ENCODE measurements at places on chromosomes 12 and 14. TPM values are rescaled to one million over a fixed set of nuclear protein-coding genes. Genes with fewer than 3 reads are reported as not detected.

GRCh38 chr14:77022236-77022852, 6.2 kb downstream of the IRF2BPL start:
- DNase-seq, result no peak

- no peak for DNase-seq
These were observed 25.4 kb upstream of the COL2A1 start for GRCh38 chr12:48029491-48030172.

DNA sequence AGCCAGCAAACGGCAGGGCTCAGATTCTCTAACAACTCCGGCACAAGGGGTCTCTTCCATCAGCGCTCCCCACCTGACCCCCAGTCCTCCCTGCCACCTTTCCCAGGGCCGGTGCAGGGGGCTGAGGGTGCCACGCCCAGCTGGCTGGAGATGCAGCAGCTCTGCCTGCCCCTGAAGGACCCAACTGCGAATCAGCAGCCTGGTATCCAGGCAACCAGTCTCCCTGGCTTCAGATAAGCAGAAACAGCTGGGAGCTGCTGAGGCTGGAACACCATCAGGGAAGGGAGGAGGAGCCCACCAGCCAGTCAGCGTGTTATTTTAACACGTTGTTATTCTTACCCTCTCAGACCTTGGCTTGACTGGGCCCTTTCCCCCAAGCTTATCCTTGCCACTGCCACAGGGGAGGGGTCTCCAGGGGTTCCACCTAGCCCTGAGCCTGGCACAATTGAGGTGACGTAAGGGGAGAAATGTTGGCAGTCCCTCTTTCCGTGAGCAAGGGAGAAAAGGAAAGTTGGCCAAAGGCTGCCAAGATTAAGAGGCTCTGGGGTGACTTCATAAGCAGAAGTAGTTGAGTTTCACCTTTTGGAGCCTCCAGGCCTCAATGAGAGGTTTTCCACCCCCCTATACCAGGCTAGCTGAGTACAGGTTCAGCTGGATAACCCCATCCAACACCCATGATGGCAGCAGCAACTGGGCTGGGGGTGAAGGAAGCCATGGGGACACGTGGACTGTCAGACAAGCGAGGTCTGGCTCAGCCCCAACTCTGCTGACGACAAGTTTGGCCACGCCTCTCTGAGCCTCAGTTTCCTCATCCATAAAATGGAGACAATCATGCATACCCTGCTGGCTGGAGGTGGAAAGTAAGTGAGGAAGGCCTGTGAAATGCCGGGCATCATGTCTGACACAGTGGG, 91.1 kb downstream of the IRF2BPL start:
- DNase-seq, result no peak

GRCh38 chr14:93880021-93880820, 46.9 kb upstream of the FAM181A start:
- DNase-seq, result peak; percentile 22

- no peak for DNase-seq
These were observed 23.6 kb upstream of the OR11G2 start for GRCh38 chr14:20167091-20167490.

The ZFHX2 gene
- total RNA-seq, result 3.1 TPM

The KLRD1 gene
- total RNA-seq, result 3.3 TPM

The CLMN gene
- 47.4 TPM for total RNA-seq

DNA sequence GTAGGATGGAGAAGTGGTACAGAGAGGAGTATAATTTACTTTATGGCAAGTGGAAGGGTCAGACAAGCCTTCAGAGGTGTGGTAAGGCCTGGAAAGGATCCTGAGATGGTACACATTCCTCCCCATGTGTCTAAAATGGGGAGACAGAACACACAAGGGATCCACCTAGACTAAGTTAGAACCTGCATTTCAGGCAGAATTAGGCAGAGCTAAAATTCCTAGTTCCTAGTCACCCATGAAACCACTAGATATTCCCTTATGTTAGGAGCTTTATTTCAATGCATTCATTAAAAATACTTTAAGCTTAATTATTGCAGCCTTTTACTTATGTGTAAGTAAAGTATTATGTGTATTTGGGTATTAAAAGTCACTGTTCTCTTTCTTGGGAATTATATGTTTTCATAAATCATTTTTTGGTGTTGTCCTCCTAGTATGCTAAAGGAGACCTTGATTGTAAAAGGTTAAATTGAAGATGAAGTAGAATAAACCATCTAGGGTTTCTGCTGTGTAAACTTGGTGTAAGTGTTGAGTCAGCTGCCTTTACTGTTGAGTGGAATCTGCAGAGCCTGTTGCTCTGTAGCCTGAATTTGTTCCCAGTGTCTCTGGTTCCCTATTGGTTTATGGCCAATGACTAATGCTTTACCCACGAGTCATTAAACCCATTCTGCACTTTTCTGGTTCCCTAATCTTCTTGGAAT, 423.2 kb downstream of the ATP23 start:
- DNase-seq, result no peak

DNA sequence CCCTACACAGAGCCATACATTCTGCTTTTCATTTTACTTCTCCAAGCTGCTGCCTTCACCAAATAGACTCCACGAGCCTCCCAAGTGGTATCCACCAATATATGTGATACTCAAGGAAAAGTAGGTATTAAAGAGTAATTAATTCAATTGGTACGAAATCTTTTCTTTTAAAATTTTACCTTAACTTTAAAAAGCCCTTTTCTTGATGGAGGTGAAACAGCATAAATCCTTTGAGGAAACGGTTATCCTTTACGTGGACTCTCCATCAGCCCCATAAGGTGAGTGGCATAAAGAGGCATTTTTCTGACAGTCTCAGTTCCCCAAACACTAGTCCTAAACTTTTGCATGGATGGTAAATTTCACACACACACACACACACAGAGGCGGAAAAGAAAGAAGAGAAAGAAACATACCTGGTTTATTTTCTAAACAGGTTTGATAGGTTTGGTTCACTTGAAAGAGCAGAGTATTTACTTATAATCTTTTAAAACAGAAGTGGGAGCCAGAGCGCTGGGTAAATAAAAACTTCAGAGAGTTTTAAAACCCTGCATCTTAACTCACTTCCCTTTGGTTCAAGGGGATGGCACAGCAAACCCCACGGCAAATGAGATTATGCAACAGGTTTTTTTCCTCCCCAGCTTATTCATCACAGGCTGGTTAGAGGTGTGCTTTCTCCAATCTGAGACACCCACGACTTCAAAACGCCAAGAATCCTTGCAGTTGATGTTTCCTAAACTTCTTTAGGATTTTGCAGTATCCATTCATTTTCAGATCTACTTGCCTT, 1.9 kb downstream of the DUSP16 start:
- no peak for DNase-seq

The KRT80 gene
- not detected for total RNA-seq

GRCh38 chr12:15306605-15307004, 15.7 kb upstream of the PTPRO start:
- no peak for DNase-seq

GRCh38 chr12:58189030-58189429, 247.7 kb downstream of the ATP23 start:
- no peak for DNase-seq

DNA sequence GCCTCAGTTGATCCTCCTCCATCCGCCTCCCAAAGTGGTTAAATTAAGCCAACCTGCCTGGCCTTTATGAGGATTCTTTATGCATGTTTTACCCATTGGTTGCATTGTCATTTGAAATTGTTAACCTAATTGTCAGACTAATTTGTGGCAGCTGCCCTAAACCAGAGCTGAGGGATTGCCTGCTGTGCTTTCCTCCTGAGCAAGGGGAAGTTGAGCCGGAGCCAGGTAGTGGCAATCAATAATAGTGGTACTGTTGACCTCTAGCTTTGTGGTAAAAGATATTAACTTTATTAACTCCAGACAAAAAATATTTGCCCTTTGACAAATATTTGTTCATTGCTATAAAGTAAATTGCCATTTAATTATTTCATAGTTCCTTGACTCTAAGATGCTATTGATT, 5.6 kb upstream of the HEBP1 start:
- no peak for DNase-seq

DNA sequence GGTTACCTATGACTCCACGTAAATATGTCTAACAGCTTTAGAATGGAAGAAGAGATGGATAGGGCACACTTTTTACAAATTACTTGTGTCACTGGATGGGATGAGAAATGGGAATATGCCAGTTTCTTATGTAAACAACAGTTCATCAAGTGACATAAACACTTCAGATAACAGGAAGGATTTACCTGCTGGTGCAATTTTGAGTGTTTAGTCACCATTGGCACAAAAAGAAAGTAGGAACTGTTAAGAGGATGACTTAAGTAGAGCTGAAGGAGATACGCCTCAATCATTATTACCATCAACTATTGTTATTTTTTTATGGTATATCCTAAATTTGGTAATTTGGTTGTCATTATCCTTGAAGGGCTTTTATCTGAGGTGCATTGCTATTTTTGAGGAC, 83.2 kb downstream of the RMST start:
- DNase-seq, result no peak
